ENCODE measurements at places on chromosomes 1 and 21.

DNA sequence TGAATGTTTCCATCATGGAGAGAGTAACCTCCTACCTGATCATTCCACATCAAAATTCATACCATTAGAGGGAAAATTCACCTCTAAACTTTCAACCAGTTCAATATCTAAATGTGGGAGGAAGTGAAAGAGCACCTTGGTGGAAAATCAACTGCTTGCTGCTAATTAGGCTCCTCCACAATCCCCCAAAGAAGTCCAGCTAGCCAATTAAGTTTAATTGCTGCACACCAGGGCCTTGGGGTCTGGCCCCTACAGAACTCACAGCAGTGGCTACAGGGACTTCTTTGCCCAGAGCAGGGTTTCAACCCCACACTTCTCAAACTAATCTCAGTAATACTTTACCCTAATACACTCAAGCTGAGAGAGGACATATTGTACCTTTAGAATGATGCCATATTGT lies 62.1 kb downstream of the RGS21 start:
- DNase-seq, result no peak

DNA sequence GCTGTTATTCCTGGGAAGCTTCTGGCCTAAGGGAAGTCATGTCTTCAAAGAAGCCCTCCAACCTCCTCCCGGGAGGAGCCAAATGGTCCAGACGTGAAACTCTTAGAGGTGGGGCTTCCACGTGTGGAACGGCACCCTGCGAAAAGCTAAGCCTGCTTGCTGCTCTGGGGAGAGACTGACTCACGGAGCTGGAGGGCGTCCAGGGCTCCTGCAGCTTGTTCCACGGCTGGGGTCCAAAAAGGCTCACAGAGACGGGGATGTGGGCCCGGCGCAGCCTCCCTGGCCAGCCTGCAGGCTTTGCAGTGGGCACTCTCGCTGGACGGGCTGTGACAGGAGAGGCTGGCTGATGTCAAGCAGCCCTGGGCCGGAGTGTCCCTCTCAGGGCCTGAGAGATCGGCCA lies 105.1 kb downstream of the COLGALT2 start:
- DNase-seq, result no peak

DNA sequence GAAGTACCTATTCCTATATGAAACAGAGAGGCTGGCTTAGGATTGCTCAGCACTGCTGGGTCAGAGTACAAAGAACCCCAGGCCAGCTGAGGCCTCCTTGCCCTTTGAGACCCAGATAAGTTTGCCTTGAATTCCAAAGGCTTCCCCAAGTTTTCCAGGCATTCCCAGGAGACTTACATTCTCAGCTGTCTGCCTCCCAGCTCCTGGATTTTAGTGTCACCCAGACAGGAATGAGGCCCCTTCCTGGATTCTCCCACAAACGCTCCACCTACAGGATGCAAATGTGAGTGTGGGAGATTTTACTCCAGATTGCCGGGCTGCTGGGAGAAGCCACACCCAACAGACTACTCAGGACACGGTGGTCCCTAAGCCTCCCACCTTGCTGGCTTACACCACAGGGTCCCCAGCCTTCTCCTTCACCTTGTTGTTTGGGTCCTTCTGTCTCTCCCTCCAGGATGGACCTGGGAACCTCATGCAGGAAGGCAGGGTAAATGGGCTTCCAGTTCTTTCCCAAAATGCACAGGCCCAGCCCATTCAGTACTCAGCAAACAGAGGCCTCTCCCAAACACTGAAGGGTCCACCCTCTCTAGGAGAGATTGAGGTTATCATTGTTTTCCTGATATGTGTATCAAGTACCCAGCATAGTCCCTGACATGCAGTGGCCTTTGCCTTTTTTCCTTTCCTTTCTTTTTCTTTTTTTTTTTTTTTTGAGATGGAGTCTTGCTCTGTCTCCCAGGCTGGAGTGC lies 10.6 kb downstream of the RHBG start:
- no peak for DNase-seq

DNA sequence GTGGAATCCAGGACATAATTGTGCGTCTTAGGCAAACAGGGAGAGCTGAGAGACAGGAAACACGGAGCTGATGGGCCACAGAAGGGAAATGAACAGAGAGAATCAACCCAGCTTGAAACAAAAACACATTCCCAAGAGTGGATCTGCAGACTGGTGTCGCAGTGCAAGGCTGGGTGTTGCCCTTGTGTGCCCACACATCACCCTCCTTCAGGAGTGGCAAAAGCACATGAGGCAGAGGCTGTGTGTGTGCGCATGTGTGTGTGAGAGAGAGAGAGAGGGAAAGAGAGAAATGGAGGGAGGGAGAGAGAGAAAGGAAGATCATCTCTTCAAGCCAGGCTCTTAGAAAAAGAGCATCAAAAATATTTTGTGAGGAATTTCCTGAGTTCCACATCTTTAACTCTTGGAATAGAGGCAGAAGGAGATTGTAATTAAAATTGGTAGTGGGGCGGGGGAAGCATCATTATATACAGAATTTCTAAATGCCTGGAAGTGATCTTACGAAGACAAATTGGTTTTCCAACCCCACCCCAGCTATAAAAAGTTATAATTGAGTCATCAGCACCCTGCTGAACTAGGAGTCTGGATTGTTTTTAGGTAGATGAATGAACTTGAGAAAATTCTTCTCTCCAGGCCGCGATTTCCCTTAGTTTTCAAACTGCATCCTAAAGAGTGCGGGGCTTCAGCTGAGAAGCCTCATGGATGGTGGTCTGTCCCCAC lies 480.7 kb downstream of the NPHP4 start:
- no peak for DNase-seq

- no peak for DNase-seq
Measured at GRCh38 chr1:51689075-51689440, 72.2 kb downstream of the OSBPL9 start.

GRCh38 chr1:156675210-156676113 lies 1.7 kb downstream of the NES start:
- no peak for DNase-seq

DNA sequence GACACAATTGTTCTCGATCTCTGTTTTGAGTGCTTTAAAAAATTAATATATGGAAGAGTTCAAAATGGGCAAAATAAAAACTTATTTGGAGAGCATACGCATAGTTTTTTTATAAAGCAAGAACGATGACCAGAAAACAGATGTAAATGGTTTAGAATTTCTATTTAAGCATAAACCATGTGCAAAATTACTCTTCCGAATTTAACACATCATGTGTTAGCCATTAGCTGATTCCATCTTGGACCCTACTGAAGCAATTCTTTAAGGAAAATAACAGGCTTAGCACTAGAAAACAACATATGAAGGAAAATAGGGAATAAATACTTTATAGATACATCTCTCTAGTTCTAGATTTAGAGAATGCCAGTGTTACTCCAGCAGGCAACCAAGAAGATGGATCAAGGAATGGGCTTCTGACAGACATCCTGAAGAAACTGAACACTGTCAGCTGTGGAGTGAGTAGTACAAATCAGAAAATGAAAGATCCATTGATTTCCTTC lies 26.7 kb downstream of the CDC7 start:
- no peak for DNase-seq

GRCh38 chr1:206538086-206538770 lies 30.9 kb downstream of the RASSF5 start:
- no peak for DNase-seq

DNA sequence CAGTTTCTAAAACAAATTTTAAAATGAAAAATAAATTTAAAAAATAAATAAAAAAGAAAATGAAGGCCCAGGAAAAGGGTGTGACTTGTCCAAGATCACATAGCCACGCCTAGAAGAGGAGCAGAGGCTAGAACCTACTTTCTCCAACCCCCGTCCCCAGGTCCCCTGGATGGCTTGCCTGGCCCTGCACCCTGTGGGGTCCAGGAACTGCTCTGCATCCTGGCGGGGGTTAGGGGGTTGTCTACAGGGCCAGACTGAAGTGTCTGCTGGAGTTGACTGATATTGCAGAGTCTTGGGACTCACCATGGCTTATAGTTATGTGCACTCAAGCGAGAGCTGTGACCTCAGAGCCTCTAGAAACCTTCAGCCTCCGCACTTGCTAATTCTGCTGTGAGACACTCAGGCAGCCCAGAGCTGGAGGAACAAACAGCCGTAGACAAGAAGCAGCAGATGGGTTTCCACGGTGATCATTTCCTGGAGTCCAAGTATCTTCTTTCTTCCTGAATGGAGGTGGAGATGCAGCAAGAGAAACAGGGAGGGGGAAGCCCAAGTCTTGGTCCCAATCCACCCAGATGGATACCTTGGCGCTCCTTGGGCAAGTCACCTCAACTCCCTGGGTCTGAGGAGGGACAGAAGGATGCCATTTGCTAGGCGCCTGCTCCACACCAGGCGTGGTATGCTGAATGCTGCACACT lies 5.2 kb upstream of the EXTL1 start:
- DNase-seq, result no peak
